ENCODE measurements at places on chromosomes 6 and 20.
A peak's percentile ranks its signal among the peaks of the same experiment; 100 is the strongest.

DNA sequence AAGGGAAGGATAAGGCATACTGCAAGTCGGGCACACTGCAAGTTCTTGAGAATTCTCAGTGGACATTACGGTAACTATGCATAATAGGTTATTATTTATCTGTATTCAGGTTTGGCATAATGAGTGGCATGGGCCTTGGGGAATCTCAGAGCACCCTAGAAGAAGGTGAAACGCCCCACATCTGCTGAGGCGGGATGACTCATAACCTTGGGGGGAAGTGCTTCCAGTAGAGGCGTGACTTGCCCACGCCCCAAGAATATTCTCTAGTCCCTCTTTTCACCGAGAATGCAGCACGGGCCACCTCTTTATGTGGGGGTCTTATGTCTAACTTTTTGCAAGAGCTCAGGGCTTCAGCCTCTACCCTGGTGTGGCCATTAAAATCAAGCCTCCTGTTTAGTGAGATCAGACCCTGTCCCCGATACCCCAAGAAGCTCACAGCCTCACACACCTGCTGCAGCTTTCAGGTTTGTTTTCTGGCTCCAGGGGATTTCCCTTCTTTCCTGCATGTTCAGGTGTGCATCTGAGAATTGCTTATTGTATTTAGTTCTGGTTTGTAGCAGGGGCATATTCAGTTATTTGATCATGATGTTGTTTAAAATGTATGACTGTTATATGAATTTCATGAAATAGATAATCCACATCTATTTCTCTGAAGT is 19.1 kb downstream of the ZFP64 start:
- DNase-seq: no peak

GRCh38 chr20:52179331-52180179 is 12.0 kb downstream of the ZFP64 start:
- no peak for DNase-seq

GRCh38 chr6:122426597-122426996 is 27.1 kb downstream of the HSF2 start:
- no peak for DNase-seq

- DNase-seq: no peak
Observed at GRCh38 chr6:141925001-141925400, 207.7 kb upstream of the GJE1 start.

- no peak for DNase-seq
Observed at GRCh38 chr6:134324766-134325165, 6.9 kb upstream of the SGK1 start.

- DNase-seq: no peak
Observed at GRCh38 chr6:71330501-71330900, 41.9 kb downstream of the OGFRL1 start.

DNA sequence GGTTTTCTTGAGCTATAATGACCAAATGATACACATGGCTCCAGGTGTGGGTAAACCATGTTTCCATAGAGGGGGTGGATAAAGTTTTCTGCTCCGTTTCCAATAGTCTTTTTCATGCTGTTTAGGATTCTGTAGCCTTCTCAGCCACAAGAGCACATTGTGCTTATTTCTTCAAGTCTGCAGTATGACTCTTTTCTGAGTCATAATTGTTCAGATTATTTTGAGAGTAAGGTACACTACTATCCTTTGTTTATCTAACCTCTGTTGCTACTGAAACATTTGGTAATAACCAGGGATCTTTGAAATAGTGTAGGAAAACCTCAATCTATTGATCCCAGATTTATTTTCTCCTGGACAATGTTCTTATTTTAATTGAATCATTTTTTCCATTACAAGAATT is 247.9 kb upstream of the BMP2 start:
- no peak for DNase-seq

- no peak for DNase-seq
Observed at GRCh38 chr6:35178012-35178411, 35.7 kb upstream of the SCUBE3 start.

- DNase-seq: peak; percentile 57
Observed at GRCh38 chr6:56764081-56764566, 121.4 kb upstream of the DST start.

DNA sequence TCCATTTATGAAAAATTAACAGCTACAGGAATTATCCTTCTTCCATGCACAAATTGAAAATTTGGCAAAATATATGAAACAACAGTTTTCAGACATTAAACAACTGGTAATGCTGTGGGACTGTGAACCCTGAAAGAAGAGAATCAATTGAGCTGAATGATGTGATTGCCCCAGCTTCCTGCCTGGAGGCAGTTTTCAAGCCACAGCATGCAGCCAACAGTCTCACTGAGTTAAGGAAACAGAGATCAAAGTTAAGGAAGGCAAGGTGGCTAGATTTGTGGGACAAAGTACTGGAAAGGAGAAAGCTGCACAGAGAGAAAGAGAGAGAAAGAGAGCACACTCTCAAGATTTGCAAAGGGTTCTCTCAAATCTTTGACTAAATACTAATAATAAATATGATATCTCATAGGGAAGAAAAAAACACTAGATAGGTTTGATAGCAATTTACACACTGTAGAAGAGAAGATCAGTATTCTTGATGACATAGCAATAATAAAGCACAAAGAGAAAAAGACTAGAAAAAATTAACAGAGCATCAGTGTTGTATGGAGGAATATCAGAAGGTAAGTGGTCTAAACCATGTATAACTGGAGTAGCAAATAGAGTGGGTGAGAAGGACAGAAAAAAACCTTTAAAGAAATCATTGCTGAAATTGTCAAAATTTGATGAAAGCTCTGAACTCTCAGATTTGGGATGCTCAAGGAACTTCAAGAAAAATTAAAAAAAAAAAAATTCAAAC is 70.1 kb upstream of the CNKSR3 start:
- DNase-seq: no peak

DNA sequence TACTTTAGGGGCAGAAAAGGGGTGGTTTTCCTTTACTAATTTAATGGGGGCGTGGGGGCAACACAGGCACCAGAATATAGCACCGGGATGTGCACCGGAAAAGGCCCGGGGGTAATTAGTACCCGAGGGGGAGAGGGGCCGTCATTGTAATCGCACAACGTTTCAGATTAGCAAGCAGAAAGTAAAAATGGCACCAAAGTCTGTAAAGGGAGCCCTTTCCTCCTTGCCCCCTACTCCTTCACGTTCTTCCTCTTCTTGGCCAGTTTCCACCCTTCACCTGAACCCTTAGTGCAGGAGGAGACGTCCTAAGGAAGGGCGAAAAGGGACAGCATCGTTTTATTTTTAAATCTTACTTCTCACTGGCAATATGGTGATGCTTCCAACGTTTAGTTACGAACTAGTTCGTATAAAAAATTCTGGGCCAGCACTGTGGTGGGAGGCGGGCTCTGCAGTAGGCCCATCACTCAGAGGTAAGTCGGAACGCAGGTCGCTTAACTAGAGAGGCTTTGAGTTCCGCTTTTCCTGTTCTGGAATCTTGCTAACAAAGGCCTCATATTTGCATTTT is 742 bp upstream of the CEP85L start:
- DNase-seq: no peak

DNA sequence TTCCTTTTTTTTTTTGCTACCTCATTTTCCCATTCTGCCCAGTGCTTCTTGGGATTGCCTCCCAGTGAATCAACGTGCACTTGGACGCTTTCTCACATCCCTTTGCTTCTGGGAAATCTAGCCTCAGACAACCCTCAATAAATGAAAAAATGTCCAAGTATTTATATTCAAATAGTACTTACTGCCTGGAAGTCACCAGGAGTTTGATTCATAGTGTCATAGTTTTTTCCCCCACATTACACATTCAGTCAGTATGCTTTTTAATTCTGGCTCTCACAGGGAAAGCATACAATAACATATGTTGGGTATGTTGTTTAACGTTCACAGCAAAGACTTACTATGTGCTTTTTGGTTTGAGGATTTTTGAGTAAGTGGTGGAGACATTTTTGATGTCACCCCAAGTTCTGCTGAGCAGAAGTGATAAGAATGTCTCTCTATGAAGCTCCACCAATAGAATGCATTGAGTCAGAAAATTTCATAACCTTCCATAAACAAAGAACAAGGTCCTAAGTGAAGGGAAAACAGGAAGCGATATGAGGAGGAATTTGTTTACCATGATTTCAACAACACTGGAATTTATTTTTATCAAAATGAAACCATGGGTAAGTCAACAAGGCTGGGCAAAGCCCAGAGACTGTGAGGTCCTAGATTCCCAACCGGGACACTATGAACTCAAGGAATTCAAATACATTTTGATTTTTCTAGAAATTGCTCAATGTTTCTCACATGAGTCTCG is 301.2 kb upstream of the BMP2 start:
- DNase-seq: no peak

- no peak for DNase-seq
Observed at GRCh38 chr20:6017467-6017866, 36.4 kb downstream of the LRRN4 start.

DNA sequence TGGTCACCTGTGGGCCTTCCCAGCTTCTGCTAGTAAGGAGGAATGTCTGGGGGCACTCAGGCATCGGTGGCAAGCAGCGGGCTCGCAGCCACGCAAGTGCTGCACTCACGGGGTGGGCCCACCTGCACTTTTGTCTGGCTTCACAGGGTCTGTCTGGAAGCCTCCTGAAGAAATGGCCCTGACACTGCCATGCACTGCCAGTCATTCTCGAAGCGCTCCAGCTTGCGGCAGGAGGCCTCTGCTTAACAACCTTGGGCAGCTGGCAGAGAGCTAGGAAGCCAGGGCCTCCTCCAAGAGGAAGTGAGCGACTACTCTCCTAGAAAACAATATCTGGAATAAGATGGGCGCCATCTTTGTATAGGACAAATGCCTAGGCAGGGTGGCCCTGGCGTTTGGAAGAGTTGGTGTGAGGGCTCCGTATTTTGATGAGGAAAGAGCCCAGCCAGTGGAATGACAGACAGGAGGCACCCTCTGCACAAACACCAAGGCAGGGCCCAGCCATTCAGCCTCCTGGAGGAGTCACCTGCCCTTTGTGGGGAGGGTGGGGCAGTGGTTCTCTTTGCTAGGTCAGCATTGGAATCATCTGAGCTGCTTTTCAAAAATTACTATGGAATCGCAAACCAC is 113.9 kb downstream of the SYNDIG1 start:
- no peak for DNase-seq

- DNase-seq: no peak
Observed at GRCh38 chr20:19045371-19045770, 167.1 kb upstream of the SLC24A3 start.

DNA sequence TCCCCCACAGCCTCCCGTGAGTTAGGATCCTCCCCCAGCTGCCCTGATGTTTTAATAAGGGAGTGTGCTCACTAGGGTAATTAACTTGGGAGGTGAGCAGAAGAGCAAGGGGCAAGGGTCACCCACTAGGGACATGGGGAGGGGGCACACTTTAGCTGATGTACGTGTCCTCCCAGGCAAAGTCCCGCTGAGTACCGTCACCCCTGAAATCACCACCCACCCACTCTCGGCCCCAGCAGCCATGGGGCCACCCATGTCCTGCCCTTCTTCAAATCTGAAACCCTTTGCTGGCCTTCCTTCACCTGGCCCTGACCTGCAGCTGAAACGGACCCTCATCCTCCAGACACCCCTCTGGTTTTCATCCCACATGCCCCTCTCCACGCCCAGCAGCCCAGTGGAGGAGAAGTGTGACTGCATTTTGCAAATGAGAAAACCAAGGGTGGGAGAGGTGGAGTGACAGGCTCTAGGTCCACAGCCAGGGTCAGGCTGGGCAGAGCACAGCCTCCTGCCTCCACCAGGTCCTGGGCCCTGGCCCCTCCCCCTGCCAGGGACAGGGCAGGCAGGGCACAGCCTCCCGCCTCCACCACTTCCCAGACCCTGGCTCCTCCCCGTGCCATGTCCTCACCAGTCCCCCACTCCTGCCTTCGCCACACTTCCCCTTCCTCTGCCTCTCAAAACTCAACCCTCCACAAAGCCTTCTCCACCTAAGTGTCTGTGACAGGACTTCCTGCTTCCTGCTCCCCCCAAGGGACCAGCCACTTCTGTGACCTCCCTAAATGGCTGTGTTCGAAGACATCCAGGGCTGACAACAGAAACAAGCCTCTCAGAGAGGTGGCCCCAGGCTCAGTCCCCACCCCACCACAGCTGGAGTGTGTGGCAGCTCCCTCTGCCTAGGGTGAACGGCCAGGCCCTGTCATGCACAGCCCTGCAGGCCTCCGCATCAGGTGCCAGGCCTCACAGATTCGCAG is 15.1 kb downstream of the ACSS1 start:
- peak; percentile 13 for DNase-seq

DNA sequence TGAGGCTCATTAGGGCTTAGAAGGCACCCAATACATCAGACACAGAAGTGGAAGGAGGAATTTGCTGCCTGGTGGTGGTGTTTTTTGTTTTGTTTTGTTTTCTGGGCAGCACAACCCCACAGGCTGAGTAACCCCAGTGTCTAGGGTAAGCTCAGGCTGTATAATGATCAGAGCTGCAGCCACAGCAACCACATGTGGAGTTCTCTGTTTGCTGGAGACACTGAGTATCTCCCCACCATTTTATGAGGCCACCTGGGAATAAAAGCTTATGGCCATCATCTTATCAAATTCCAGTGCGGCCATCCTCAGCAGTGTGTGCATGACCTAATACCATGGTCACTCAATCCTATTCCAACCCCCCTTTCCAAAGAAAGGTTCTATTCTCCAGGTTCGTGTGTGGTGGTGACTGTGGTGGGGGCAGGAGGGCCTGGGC is 3.4 kb upstream of the DLL1 start:
- no peak for DNase-seq

DNA sequence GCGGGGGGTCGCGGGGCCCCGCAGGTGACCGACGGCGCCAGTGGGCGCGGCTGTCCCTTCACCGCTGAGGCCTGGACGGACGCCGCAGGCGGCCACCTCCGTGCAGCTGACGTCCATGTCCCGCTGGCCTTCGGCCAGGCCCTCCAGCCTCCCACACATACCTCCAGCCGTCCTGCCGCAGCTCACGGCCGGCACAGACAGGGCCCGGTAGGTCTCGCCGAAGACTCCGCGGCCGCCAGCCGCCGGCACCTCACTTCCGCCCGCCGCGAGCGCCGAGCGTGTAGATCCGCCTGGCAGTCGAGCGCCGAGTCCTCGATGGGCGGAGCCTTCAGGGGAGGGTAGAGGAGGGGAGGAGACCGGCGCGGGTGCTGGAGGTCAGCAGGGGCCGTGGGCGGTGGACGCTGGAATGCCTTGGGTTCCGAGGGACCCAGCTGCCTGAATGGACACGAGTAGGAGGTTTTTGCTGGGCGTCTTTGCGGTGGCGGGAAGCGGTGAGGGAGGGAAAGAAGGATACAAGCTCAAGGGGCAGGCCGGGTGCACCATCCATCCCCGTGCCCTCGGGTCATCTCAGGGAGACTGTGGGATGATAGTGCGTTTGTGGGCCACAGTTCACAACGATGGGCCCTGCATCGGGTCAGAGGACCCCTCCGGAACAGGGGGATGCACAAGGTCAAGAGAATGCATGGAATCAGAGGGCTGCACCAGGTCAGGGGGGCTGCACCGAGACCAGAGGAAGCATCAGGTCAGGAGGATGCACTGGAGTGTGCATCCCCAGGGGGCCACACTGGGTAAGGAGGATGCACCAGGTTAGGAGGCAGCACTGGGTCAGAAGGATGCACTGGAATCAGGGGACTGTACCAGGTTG is at the start of gene EXOC2:
Gene EXOC2 (minus strand): TSS at position 282 of the 865 bp plus-strand sequence. CDS start 55,321 bp downstream, outside the sequence.
- DNase-seq: peak; percentile 45

DNA sequence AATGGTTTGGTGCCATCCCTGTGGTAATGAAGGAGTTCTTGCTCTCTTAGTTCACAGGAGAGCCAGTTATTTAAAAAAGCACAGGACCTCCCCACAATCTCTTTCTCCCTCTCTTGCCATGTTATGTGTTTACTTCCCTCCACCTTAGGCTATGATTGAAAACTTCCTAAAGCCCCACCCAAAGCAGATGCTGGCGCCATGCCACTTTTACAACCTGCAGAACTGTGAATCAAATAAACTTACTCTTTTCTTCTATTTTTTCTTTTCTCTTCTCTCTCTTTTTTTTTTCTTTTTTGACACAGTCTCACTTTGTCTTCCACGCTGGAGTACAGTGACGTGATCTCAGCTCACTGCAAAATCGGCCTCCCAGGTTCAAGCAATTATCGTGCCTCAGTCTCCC is 508.4 kb upstream of the EPHA7 start:
- no peak for DNase-seq
